ENCODE measurements at places on chromosomes 3 and 15.

GRCh38 chr3:127289706-127290575 is 2.1 kb upstream of the PRR20G start:
- no peak for DNase-seq

GRCh38 chr3:40557575-40558161 is 32.9 kb downstream of the ZNF621 start:
- DNase-seq, result no peak

DNA sequence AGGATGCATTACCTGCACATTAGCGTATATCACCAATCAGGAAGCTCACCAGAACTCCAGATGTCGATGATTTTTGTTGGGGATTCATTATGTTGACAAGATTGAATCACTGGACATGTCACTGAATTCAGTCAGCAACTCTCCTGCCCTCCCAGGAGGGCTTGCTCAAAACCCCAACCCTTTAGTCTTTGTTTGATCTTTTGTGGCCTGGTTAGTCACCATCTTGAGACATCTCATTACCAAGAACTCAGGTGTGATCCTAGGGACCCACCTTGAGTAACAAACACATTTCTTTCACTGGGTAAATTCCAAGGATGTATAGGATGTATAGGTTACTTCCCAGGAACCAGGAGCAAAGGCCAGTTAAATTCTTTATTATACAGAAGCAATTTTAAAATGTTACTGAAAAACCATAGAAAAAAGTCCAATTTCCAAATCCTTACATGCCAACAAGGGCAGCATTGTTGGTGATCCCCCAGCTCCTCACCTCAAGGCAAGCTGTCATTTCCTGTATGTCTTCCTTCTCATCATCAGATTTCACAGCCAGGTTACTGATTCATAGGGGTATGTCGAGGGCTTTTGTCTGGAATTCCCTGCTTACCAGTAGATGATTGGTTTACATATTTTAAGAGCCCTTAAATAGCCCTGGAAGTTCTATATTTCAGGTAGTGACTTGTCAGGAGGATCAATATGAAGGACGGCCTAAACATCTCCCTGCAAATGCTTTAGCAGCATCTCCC is 11.7 kb downstream of the SNRPN start:
- no peak for DNase-seq

DNA sequence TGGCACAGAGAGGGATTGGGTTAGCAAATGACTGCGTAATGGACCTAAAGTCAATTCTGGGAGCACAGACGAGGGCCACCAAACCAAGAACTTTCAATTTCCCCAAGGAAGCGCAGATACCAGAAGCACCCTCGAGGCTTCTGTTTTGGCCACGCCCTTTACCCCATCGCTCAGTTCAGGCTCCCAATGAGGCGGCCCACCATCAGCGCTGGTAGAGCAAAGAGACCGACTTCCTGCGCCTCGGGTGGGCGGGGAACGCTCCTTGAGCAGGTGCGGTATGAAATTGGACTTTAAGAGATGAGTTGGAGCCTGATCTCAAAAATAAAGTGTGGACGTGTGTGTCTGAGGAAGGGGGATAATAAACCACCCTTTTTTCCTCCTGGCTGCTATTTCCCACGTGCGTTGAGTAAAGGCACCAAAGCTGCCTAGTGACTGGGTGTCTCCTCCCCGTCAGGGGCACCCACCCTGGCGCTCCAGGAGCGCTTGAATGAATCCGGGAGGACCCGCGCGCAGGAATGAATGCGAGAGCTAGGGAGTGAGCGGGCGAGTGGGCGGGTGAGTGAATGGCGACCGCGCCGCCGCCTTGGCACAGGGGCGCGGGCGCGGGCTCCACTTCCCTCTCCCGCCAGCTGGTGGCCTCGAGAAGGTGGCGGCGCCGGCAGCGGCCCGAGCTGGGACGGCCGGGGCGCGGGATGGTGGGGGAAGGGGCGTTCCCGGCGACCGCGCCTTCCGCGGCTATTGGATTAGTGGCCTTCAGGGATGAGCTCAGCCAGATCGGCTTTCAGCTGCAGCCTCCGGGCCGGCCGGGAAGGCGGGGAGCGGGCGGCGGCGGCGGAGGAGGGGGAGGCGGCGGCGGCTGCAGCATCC is at the start of gene SPSB4:
Gene SPSB4, plus strand, starts transcription at position 772 of the 867 bp plus-strand sequence. CDS start 14,758 bp downstream, outside the sequence.
- no peak for DNase-seq

GRCh38 chr3:42839616-42840015 is 30.4 kb downstream of the ACKR2 start:
- DNase-seq, result peak; percentile 85

DNA sequence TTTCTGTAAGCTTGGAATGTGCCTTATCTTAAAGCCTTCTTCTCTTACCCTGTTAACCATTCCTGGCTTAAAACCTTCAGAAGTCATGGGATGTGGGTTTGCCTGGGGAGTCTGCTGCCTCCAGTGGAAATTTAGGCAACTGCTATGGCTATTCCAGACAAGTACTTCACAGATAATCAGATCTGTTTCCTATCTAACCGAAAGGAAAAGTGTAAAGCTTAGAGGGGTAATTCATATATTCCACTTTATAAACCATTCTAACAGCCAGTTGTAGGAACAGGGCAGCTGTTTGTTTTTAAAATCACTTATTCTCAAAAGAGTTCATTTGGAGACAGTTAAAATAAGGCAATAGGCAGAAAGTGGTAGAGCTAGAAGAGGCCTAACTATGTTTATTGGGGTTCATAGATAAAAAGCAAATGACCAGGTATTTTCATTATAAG is 219.9 kb downstream of the TCF12 start:
- DNase-seq, result peak; percentile 60

DNA sequence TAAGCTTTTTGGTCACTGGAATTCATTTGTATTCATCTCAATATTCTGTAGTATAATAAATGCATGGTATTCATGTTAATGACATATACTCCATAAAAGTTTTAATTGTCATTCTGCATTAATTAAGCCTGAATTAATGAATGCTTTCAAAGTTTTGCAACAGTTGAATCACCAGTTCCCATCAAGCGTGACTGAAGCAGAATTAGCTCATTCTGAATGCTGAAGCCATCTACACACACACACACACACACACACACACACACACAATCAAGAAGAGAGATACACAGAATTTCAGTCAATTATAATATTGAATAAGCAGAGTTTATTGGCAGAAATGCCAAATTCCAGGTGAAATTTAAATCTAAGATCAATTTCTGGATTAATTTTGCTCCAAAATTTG is 252.1 kb upstream of the KCNMB2 start:
- no peak for DNase-seq

- DNase-seq, result no peak
Observed at GRCh38 chr3:150739200-150739863, 23.6 kb downstream of the SIAH2 start.
